ENCODE measurements at places on chromosomes 4 and X.

DNA sequence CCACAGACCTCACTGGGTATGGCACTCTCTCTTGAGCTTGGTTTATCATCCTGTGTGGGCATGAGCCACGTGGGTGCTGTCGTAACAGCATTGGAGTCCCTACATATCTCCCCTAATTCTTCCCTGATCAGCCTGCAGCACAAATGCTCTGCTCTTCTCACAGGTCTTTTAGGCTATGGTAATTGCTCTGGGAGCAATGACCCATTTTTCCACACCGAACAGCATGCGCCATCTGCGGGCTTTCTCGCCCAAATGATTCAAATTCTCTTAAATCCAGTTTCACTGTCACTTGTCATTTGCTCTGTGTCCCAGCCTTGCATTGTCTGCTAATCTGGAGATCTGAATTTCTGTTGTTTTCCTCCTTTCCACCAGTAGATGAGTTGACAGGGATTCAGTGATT is 48.9 kb upstream of the GATB start:
- no peak for DNase-seq

DNA sequence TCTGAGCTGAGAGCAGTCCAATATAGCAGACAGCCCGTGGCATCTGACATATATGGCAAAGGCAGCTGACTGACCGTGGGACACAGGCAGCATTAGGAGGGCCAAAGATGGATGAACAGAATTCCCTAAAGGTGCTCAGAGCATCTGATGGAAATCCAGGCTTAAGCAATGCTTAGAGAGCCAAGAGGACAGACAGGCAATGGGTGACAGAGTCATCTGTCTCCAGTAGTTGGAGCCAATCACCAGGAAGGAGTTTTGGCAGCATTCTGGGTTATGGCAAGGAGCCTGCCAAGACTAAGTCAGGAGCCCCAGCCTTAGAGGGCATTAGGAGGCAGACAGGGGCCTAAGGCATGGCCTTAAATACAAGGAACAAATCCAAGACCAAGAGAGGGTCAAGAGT is 153.3 kb upstream of the USP9X start:
- no peak for DNase-seq

- DNase-seq = peak; percentile 30
These were observed 1.7 kb upstream of the AFP start for GRCh38 chr4:73434311-73434710.

GRCh38 chr4:135672202-135672601 is 1470.6 kb upstream of the PABPC4L start:
- no peak for DNase-seq

- no peak for DNase-seq
These were observed 141.5 kb downstream of the GLRA2 start for GRCh38 chrX:14670819-14671218.

GRCh38 chr4:74437866-74438265 is 7.1 kb upstream of the AREG start:
- no peak for DNase-seq

GRCh38 chrX:100868273-100868672 is 5.9 kb downstream of the NOX1 start:
- no peak for DNase-seq

- DNase-seq = no peak
These were observed 21.9 kb downstream of the PIN4 start for GRCh38 chrX:72203421-72203820.

GRCh38 chr4:112199041-112199440 is 32.5 kb upstream of the AP1AR start:
- no peak for DNase-seq

DNA sequence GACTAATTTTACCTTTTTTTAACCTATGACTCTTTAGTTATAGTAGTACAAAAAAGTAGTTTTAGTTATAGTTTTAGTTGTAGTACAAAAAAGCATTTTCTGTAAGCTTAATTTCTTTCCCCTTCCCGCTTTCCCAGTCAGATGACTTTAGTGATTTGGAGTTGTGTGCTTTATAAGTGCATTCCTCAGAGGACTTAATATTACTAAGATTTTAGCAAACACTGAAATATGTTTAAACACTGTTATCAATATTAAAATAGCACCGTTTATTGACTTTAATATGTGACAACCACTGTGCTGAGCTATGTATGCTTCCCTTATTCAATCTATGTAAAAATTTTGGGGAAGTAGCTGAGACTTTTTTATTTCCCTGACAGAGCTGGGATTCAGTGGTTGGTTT is 22.8 kb downstream of the GUF1 start:
- DNase-seq = no peak

DNA sequence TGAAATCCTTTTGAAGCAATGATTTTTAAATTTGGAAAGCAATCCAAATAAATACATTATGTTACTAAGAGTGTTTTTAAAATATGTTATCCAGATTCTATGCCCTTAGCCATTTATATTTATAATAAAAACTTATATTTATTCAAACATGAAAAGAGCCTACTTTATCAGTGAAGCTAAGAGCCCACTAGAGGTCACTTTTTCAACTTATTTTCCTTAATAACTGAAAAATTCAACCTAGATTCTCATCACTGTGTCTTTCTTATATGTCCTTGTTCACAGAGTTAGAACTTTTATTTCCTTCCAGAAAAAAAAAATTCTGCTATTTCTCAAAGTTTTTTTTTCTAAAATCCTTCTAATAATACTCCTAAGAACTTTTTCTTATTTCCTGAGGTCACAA is 23.9 kb downstream of the PRDM8 start:
- DNase-seq = peak; percentile 47

DNA sequence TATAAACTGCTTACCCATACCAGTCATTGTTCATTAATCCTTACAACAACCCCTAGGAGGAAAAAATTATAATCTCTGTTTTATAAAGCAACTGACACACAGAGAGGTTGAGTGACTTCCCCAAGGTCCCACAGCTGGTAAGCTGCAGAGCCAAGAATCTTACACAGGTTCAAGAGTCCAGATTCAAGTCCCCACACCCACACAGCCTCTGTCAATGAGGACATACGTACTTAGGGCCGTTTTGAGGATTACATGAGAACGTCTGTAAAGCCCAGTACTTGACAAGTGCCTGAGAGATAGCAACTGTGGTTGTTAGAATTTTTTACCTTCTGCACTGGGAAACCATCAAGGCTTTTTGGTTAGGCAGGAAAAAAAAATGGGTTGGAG is 556 bp upstream of the SLC25A43 start:
- peak; percentile 2 for DNase-seq

- no peak for DNase-seq
These were observed 46.1 kb downstream of the KLF3 start for GRCh38 chr4:38710053-38710452.

DNA sequence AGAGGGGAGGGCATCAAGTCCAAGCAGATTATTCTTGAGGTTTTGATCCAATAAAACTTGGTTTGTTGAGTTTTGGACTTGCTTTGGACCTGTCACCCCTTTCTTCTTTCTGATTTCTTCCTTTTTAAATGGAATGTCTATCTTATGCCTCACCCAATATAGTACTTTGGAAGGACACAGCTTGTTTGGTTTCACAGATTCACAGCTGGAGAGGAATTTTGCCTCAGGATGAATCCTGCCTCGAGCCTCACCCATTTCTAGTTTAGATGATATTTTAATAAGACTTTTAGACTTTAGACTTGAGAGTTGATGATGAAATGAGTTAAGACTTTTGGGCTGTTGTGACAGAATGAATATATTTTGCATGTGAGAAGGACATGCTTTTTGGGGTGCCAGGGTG is 136.9 kb upstream of the PDE5A start:
- no peak for DNase-seq

DNA sequence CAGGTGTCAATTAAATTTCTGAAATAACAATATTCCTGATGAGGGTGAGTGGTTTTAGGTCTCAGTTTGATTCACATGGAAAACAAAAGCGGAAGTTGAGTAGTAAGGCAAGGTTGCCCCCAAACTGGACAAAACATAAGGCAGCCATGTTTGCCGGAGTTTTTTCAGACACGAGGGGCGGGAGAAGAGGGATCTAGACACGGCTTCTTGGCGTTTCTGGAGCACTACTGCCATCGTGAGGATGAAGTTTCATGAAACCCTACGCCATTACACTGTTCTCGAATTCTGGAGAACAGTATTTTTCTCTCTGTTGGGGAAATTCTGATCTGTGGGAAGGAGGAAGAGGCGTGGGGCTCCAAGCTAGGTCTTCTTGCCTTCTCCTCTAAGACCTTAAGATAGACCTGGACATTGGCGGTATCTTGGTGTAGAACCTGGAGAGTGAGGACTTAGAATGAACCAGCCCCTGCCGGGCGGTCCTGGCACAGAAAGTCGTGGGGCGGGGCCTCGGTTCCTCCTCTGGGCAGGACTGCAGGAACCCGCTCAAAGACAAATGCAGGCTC is 160.3 kb downstream of the OR13H1 start:
- DNase-seq = peak; percentile 0

All from ACHN (cell line).